ENCODE measurements at places on chromosomes 7 and 10.

DNA sequence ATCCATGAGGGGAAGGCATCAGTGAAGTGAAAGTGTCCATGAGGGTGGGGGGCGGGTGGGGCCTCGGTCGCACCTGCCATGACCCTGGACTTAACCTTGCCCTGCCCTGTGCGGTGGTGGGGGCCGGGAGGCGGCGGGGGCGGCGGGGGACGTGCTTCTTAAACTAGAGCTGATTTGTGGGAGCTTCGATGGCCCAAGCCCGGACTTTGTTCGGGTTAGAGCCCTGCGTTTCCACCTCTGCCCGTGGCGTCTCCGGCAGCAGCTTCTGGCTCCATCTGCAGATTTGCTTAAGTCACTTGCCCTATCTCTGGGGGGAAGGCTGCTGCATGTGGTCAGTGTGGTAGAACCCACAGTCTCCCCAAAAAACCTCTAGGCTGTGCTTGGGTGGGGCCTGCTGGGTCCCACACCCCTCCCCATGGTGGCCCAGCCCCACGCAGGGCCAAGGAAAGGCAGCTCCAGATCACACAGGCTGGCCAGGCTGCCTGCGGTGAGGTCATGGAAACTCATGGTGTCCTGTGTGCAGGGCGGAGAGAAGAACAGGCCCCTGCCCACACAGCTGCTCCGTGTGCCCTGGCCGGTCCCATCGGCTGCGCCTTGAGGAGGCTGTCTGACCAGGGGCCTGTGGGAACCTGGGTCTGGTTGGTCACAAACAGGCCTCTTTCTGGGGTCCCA is 93.2 kb downstream of the INPP5A start:
- DNase-seq: no peak

GRCh38 chr7:105009667-105010503 is 4.1 kb upstream of the KMT2E start:
- no peak for DNase-seq

- no peak for DNase-seq
Measured at GRCh38 chr10:77417806-77418640, 219.6 kb downstream of the KCNMA1 start.

DNA sequence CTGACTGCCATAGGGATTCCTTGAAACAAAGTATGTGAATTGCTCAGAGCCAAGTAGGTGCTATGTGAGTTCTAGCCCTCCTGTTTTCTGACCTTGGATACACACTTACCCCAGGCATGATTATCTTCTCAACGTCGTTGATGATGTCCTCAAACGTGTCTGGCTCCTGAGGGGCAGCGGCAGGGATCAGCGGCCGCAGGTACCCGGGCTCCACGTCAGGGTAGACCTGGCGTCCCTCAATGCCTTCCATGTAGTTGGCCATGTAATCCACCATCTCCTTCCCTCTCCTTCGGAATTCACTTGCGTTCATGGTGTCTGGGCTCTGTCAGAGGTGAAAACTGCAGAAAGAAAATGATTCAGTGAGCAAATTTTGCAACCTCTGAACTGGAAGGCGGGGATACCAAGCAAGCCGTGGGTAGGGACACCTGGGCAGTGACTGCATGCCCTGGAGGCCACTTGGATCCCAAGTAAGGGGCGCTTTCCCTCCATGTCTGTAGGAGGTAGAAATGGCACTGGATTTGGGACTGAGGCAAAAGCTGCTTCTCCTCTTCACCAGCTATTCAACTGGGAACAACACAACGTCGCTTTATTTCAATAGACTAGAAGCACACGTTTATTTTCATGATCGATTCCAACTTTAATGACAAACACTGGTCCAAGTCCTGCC is 21.3 kb downstream of the DDC start:
- DNase-seq: no peak

DNA sequence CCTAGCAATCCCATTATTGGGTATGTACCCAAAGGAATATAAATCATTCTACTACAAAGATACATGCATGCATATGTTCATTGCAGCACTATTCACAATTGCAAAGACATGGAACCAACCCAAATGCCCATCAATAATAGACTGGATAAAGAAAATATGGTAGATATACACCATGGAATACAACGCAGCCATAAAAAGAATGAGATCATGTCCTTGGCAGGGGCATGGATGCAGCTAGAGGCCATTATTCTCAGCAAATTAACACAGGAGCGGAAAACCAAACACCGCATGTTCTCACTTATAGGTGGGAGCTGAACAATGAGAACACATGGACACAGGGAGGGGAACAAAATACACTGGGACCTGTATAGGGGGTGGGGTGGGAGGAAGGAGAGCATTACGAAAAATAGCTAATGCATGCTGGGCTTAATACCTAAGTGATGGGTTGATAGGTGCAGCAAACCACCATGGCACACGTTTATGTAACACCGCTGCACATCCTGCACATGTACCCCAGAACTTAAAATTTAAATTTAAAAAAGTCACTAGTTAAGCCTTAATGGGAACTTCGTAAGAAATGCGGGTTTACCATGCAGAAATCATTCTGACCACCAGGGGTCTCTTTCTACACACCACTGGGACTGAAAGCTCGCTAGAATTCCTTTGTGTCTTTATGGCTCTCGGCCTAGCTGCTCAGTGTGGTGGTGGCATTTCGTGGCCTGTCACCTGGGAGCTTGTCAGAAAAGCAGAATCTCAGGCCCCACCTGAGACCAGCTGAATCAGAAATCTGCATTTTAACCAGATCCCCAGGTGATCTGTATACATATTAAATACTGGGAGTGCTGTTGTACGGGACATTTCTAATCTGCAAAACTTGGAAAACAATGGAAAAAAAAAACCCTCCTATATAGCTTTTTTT is 9.5 kb downstream of the ANKRD1 start:
- DNase-seq: peak; percentile 53

DNA sequence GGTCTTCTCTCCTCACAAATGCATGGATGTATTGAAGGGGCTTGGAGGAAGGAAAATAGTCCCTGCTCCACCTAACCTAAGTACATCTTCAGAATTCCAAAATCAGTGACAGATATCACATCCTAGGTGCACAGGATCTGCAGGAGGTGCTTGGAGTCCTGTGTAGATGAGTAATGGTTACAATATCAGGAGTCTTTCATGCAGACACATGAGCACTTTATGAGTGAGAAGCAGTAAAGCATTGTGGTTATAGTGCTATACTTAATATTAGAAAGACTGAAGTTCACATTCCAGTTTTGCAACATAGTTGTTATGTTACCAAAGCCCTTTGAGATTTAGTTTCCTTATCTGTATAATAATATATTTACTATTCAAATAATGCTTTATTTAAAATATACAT is 516.7 kb downstream of the NEBL start:
- DNase-seq: no peak

DNA sequence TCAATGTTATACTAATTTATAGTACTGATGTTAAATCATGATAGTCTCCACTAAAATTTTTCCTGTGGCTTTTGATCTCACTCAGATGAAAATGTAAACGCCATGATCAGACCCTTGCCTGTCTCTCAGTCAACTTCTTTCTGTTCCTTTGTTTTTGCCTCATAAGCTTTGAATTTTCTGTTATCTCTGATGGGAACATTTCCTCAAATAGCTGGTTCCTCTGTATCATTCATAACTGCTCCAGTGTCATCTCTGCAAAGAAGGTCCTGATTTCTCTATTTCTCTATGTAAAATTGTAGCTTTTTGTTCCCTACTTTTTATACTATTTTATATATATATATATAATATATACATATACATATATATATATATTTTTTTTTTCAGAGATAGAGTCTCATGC is 67.5 kb downstream of the GPR141 start:
- no peak for DNase-seq

GRCh38 chr7:14023838-14024237 is 34.4 kb upstream of the ETV1 start:
- DNase-seq: no peak

DNA sequence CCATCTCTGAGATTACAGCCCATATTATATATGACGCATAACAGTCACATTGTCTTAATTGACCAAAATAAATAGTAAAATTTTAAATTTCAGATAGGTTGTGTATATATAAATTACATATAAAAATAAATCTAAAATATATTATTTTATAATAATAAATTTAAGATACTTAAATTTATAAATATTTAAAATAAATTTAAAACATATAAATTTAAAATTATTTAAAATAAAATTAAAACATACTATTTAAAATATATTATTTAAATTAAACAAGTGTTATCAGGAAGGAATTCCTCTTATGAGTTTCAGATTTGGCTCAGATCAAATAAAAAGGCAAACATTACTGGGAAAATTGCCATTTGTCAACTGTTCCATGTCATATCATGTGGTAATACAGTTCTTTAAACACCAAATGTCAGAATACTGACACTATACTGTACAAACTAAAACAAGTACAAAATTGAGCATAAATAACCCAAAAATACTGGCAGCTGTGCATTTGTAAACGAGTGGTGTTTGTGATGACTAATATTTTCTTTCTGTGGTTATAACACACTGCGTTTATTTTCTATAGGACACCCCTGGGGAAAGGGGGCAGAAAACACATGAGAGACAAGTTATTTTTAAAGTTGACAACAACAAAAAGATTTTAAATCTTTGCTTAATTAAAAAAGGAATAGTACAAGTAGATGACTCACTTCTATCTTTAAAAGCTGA is 71.3 kb upstream of the DGKB start:
- DNase-seq: no peak

DNA sequence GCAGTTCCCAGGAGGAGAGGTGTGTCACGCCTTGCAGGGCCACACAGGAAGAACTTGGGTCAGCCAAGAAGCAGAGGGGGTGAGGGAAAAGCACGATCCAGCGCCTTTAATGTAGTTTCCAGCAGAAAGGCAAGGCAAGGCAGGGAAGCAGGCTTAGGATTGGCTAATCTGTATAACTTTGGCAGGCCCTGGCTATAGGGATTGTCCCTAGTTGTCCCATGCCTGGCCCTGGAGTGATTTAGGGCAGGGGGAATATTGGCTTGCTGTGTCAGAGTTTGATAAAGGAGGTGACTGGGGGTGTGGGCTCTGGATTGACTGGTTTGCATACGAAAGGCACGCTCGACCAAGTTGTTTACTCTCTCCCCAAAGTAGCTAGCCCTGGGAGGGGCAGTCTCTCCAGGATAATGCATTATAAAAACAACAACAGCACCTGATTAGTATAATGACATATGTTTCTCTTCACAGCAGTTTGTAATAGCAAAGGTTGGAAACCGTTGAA is 44.5 kb downstream of the RBM28 start:
- no peak for DNase-seq

GRCh38 chr10:103186128-103186527 is 6.9 kb downstream of the NT5C2 start:
- DNase-seq: no peak

GRCh38 chr7:40219917-40220316 is 85.1 kb downstream of the SUGCT start:
- DNase-seq: no peak

GRCh38 chr7:106773228-106773627 is 91.9 kb upstream of the PIK3CG start:
- no peak for DNase-seq

- no peak for DNase-seq
Measured at GRCh38 chr10:74612195-74612594, 214.2 kb upstream of the KAT6B start.

- no peak for DNase-seq
Measured at GRCh38 chr10:73576178-73576889, 14.8 kb downstream of the USP54 start.

DNA sequence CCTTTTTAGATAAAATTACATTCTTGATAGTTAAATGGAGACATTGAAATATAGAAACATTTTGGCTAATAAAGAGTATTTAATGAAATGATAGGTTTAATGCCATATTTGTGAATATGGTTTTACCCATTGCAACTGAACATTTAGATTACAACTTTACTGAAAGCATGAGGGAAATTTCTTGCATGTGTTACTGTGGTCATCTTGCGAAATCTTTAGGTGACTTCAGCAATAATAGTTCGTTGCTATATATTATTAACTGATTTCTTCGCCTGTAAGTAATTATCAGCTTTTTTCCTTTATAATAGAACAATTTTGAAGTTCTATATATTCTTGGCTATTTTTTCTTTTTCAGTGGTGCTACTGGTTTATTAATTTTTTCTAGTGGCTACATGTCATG is 83.2 kb downstream of the MLLT10 start:
- DNase-seq: no peak

- no peak for DNase-seq
Measured at GRCh38 chr10:63689768-63690167, 168.6 kb downstream of the REEP3 start.

GRCh38 chr10:88934900-88935672 is 17.5 kb downstream of the ACTA2 start:
- DNase-seq: peak; percentile 84

DNA sequence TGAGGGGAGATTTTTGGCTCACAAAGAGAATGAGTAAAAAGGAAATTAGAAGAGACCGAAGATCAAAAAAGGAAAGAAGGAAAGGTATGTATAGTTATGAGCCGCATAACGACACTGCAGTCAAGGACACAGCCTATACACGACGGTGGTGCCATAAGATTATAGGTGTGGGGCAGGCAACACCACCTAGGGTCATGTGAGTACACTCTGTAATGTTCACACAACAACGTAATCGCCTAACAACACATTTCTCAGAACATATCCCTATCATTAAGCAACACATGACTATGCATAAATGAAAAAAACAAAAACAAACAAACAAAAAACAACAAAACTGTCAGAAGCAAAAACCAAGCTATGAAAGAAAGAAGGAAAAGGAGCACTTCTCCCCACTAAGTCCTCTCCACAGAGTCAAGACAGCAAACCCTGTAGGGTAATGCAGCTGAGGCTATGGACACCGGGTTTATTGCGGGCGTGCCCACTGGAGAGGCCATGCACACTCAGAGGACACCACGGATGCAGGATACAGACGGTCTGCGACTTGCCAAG is 45.1 kb downstream of the PIP4K2A start:
- DNase-seq: no peak

GRCh38 chr10:89384474-89385340 is 6.9 kb downstream of the IFIT1B start:
- DNase-seq: no peak

GRCh38 chr10:66144016-66144415 is 781.8 kb upstream of the LRRTM3 start:
- DNase-seq: no peak

- DNase-seq: no peak
Measured at GRCh38 chr10:63666836-63667383, 145.7 kb downstream of the REEP3 start.

DNA sequence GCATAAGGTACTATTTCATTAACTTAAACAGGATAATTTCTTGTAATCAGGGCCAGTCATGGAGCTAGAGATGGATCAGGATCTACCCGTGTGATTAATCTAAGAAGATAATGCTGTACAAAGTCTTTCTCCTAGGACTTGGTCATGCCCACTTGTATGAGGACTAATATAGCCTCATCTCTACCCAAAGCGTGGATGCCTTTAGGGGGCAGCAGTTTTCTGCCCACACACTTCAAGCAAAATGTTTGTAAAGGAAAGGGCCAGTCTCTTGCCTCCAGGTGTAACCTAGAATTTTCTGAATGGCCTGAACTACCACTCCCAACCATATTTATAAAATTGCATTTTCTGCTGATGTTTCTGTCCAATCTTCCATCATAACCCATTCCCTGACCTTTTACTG is 764.0 kb upstream of the IGFBP3 start:
- DNase-seq: no peak

Data from activated CD4-positive, alpha-beta memory T cell treated with anti-CD3 and anti-CD28 coated beads for 36 hours (primary cell).